GM23248 (cell line): ENCODE measurements at places on chromosomes 5 and 9. TPM values are rescaled to one million over a fixed set of nuclear protein-coding genes. Genes with fewer than 3 reads are reported as not detected.

Gene CAVIN4
- total RNA-seq: 1.7 and 1.9 TPM in 2 replicates

Gene FOXD4L4
- not detected in 2 replicates for total RNA-seq

Gene FGF18
- total RNA-seq: not detected in 2 replicates

Gene TAF11L5
- not detected in 2 replicates for total RNA-seq

Gene SCGB3A2
- not detected in 2 replicates for total RNA-seq

Gene IL31RA
- 0.89 TPM in 1 of 2 replicates, not detected in the other for total RNA-seq

DNA sequence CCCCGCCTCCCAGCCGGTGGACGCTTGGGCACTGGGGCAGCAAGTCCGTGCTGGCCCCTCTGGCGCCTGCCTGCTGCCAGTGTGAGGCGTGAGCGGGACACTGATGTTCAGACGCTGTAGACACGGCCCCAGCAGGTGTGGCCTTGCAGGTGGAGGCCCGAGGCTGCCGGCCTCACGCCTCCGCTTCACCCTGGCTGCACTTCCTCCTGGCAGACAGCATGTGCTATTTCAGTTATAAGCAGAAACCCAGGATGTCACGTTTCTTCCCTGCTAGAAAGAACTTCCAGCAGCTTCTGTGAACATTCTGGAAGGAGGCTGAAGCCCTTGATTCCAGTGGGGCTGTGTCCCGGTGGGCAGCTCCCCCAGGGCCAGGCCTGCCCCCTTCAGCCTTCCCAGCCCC lies 114.8 kb upstream of the FCN2 start:
- no peak for DNase-seq
- peaks cover 81% of the 10 kb centered on the region for H3K36me3 ChIP-seq
- H3K27me3 ChIP-seq: no peaks in the 10 kb centered on the region
- peaks cover 18% of the 10 kb centered on the region for H3K4me1 ChIP-seq
- no peak overlapping the region for H3K4me3 ChIP-seq

DNA sequence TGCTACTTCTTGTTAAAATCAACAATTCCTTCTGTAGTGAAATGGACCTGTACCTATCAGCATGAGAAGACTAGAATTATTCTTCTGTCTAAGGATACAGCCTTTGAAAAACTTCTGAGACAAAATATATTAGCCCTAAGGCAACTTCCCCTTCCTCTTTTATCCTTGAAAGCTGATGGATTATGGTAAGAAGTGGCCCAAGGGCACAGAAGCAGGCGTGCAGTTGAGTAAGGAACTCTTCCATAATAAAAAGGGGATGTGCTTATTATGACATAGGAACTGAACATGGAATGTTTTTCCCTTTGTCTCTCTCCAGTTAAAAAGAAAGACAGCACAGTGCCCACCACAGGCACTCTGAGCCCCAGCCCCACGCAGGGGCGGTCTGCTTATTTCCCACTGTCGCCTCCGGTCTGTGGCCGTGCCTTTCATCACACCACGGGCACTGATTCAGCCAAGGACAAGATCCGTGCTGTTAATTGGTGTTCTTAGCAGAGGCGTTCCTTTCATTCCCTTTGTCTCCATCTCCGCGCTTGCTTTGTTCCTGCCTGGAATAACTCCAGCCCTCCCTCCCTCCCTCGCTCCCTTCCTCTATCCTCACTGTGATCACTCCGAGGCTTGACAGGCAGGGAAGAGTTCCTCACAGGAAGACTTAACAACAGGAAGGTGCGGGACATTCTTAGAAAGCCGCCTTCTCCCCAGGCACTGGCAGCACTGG lies 135.9 kb upstream of the OTULINL start:
- peaks cover 85% of the 10 kb centered on the region for H3K4me1 ChIP-seq
- H3K27me3 ChIP-seq: no peaks in the 10 kb centered on the region
- peaks cover 3% of the 10 kb centered on the region for H3K36me3 ChIP-seq
- peak; percentile 74 for DNase-seq

DNA sequence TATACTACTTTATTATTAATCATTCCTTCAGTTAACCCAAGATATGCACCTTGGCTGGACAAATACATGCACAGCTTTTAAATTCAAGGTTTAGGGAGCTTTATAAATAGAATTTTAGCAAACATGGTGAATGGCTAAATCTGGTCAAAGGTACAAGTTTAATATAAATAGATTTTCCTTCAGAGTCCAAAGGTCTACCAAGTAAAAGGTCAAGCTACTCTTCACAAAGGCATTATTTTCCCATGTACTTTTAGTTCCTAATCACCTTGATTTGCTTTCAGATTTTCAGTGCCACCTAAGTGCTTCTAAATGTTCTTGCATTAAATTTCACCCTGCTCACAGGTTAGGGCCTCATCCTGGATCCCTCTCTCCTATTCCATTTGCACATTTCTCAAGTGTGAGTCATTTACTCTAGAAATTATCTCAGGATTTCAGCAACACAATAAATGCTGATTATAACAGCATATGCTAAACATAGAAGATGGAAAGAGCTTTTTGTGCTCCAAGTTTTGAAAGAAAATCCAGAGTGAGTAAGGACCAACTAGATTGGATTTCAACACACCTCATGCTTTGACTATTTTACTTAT lies 459.4 kb upstream of the ITGA1 start:
- H3K27me3 ChIP-seq: no peaks in the 10 kb centered on the region
- DNase-seq: no peak
- H3K4me3 ChIP-seq: no peak overlapping the region
- no peak overlapping the region for H3K27ac ChIP-seq
- no peaks in the 10 kb centered on the region for H3K36me3 ChIP-seq

GRCh38 chr5:55160493-55161209 lies 680 bp downstream of the GPX8 start:
- no peaks in the 10 kb centered on the region for H3K27me3 ChIP-seq
- peak overlapping the region; percentile 98 for H3K4me3 ChIP-seq
- DNase-seq: peak; percentile 98
- peak overlapping the region; percentile 99 for H3K27ac ChIP-seq
- H3K4me1 ChIP-seq: peaks cover 26% of the 10 kb centered on the region

- H3K4me1 ChIP-seq: no peaks in the 10 kb centered on the region
- no peaks in the 10 kb centered on the region for H3K36me3 ChIP-seq
- no peak for DNase-seq
- no peak overlapping the region for H3K4me3 ChIP-seq
- H3K27me3 ChIP-seq: no peaks in the 10 kb centered on the region
Measured at GRCh38 chr9:90368928-90369327, 273.7 kb downstream of the DIRAS2 start.

- no peak overlapping the region for H3K4me3 ChIP-seq
- H3K4me1 ChIP-seq: no peaks in the 10 kb centered on the region
- H3K36me3 ChIP-seq: no peaks in the 10 kb centered on the region
- H3K27ac ChIP-seq: no peak overlapping the region
- no peaks in the 10 kb centered on the region for H3K27me3 ChIP-seq
- DNase-seq: no peak
Measured at GRCh38 chr5:90379652-90380051, 29.9 kb downstream of the CETN3 start.

- no peak overlapping the region for H3K4me3 ChIP-seq
- no peaks in the 10 kb centered on the region for H3K36me3 ChIP-seq
- DNase-seq: no peak
- H3K27me3 ChIP-seq: 0 out of 2 replicates have a peak, but pooled peaks cover 3% of the 10 kb centered on the region
Measured at GRCh38 chr5:41878643-41879478, 8.6 kb upstream of the OXCT1 start.
